ENCODE measurements at places on chromosomes 4 and X.
A peak's percentile ranks its signal among the peaks of the same experiment; 100 is the strongest.

GRCh38 chr4:80852061-80852460 lies 178.4 kb upstream of the BMP3 start:
- no peak for DNase-seq

GRCh38 chr4:143346206-143346605 lies 9.5 kb downstream of the GAB1 start:
- DNase-seq, result no peak

- peak; percentile 34 for DNase-seq
These were observed 543 bp downstream of the ELF2 start for GRCh38 chr4:139176302-139177048.

DNA sequence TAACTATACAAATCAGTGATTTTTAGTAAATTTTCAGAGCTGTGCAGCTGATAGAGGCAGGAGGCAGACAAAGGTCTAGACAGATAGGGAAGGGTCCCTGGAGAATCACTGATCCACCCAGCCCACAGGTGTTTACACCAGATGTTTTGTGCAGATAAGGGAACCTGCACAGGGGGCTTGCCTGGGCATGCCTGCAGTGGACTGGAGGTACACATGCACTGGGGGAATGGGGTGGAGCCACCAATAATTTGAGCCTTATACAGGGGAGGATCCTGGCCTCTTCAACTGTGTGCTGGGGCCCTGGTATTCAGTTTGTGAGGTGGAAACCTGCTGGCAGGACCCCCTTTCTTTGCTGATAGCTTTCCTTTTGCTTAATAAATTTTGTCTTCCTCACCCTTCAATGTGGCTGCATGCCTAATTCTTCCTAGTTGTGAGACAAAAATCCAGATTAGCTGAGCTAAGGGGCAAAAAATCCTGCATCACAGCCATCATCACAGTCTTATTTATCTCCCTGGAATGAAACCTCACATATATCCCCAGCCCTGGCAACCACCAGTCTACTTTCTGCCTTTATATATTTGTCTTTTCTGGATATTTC lies 102.8 kb downstream of the KDM6A start:
- DNase-seq, result no peak

- no peak for DNase-seq
These were observed 114.7 kb downstream of the MXRA5 start for GRCh38 chrX:3231766-3232165.

DNA sequence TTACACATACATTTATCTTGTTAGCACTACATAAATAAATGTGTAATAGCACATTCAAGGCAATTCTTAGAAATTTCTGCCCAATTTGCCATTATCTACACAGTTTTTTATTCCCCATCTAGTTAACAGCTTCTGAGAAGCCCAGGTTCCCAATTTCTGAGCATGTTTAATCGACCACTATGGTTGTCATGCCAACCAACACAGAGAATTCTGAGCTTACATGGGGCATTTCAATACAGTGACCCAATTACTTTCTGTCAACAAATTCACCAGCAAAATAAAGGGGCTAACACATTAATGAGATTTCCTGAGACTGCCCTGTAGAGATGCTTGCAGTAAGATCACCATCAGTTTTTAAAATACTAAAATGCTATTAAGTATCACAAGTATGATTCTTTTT lies 22.0 kb downstream of the GPM6A start:
- no peak for DNase-seq

DNA sequence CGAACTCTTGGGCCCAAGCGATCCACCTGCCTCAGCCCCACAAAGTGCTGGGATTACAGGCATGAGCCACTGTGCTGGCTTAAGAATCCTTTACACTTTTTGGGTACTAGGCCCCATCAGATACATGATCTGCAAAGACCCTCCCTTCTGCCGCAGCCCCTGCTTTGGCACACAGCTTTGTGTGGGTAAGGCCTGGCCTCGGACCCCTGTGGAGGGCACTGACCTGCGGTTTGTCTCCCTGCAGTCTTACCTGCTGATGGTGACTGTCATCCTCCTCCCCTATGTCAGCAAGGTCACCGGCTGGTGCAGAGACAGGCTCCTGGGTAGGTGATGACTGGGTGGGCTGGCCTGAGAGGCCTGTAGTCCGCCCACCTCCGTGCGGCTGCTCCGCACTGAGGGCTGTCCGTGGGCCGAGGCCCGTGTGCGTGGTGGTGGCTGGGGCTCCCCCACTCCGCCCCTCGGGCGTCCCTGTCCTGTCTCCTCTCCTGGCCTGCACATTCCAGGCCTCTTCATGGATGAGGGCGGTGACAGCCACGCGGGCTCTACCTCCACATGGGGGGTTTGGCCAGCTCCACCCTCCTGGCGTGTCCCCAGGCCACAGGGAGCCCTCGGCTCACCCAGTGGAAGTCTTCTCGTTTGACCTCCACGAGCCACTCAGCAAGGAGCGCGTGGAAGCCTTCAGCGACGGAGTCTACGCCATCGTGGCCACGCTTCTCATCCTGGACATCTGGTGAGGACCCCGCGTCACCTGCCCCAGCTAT lies 18.0 kb downstream of the DGKQ start:
- no peak for DNase-seq

DNA sequence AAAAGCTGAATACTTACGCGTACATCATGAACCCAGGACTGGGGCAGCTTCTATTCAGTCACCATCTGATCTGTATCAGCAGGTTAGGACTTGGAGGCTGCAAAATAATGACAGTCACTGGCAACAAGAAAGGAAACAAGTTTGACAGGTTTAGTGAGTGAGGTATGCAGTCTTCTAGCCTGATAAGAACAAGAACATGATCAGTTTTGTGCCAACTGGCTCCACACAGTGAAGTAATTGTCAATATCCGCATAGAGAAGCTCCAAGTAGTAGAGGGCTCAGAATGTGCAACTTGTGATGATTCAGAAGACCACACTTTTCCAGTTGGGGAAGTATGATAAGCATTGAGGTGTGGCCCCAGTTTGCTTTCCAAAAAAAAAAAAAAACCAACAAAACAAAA lies at the start of gene TMPRSS11F:
TMPRSS11F (minus strand) TSS at position 77 of the 400 bp plus-strand sequence; CDS start at position 28, 49 bp downstream.
- DNase-seq, result no peak

- no peak for DNase-seq
These were observed 99.2 kb upstream of the DDIT4L start for GRCh38 chr4:100289530-100289888.

GRCh38 chrX:14927401-14927800 lies 54.2 kb downstream of the MOSPD2 start:
- DNase-seq, result no peak

DNA sequence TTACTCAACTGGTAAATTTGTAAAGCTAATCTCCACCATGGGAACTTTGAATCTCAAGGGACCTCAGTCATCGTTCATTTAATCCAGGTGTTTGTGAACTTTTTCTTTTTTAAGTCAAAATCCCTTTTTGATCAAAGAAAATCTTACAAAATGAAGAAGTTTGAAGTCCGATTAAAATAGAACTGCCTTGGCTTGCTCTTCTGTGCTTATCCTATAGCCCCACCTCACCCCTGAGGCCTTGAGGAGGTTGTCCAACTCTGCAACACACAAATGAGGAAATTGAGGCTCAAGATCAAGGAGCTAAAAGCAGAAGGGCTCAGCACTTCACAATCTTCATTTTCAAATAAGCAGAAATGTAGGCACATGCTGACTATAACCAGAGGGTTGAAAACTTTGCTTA lies 240.3 kb upstream of the SFRP2 start:
- DNase-seq, result no peak

DNA sequence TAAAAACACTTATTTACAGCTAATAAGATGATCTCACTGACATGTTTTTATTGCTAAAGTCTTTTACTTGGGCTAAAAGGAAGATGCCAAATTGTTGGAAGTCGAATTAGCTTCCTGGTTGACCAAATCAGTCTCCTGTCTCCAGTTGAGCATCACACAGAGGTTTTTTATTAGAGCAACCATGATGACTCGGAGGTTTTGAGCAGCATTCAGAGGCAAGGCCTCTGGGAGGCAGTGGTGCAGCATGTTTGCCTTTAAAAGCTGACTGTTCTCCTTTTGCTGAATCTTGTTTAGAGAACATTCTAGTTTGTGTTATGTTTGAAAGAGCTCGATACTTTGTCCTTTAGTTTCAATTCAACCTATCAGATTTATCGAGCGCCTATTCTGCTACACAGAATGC lies 2.1 kb downstream of the UCHL1 start:
- peak; percentile 15 for DNase-seq

DNA sequence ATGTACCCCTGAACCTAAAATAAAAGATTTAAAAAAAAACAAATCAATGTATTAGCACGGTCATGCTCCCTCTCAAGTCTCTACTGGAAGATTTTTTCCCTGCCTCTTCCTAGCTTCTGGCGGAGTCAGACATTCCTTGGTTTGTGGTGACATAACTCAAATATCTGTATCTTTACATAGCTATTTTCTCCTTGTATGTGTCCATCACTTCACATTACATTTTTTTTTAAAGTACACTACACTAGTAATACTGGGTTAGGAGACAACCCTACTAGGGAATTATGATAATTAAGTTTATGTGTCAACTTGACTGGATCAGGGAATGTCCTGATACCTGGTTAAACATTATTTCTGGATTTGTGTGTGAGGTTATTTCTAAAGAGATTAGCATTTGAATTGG lies 1197.9 kb downstream of the TECRL start:
- no peak for DNase-seq

GRCh38 chrX:8971116-8971515 lies 62.8 kb downstream of the FAM9B start:
- peak; percentile 33 for DNase-seq

- DNase-seq, result no peak
These were observed 249.2 kb downstream of the MID1IP1 start for GRCh38 chrX:39050427-39050826.

GRCh38 chrX:153491918-153492317 lies 2.9 kb upstream of the BGN start:
- no peak for DNase-seq

- no peak for DNase-seq
These were observed 11.3 kb upstream of the KIAA0232 start for GRCh38 chr4:6771229-6771671.

GRCh38 chr4:177251237-177251636 lies 58.4 kb upstream of the NEIL3 start:
- DNase-seq, result no peak

DNA sequence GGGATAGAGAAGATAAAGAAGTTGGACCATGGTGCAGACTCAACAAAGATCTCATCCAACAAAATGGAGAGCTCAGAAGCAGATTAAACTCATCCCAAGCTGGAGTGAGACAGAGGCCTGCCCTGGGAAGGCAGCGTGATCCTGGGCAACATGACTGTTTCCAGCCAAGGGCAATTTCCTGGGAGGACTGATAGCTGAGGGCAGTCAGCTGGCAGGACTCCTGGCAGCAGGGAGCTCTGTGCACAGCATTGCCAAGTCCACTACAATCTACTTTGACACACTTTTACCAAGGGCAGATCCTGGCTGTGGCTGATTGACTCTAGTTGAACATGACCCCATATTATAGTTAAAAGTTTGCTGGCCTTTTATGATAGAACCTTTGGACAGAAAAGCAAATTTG lies 357.3 kb upstream of the RASGEF1B start:
- DNase-seq, result no peak

GRCh38 chr4:102825261-102826091 lies 1.9 kb downstream of the UBE2D3 start:
- no peak for DNase-seq

- DNase-seq, result no peak
These were observed 146.7 kb upstream of the ZXDB start for GRCh38 chrX:57445076-57445475.

GRCh38 chr4:1516261-1516660 lies 110.0 kb upstream of the NKX1-1 start:
- no peak for DNase-seq

GRCh38 chrX:47112316-47112954 lies 32.1 kb downstream of the NDUFB11 start:
- no peak for DNase-seq

DNA sequence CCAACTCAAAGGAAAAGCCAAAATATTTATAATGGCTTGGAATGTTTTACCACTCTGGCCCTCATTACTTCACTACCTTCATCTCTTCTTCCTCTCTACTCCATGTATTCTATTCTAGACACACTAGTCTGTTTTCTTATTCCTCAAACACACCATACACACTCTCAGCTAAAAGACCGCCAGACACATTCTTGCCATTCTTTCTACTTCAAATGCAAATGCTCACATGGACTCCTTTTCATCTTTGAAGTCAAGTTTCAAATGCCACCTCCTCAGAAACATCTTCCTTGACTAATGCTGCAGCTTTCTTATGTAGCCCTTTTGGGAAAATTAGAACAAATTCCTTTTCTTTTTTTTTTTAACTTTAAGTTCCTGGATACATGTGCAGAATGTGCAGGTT lies 412.9 kb upstream of the FMR1 start:
- no peak for DNase-seq

DNA sequence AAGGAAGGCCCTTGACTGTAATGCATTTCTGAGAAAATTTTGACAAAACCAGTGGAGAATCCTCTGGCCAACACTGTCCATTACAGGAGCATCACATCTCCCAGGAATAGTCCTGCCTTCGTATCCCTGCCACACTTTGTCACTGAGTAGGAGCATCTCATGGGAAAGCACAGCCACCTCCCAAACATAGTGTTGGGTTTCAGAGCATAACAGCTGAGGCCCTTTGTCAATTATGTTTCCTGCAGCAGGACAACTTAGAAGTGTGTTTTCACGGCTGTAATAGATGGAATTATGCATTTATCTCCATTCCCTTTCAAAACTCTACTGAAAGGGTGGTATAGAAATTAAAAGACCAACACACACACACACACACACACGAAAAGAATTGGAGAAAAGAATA lies 91.1 kb upstream of the SMAD1 start:
- peak; percentile 19 for DNase-seq

DNA sequence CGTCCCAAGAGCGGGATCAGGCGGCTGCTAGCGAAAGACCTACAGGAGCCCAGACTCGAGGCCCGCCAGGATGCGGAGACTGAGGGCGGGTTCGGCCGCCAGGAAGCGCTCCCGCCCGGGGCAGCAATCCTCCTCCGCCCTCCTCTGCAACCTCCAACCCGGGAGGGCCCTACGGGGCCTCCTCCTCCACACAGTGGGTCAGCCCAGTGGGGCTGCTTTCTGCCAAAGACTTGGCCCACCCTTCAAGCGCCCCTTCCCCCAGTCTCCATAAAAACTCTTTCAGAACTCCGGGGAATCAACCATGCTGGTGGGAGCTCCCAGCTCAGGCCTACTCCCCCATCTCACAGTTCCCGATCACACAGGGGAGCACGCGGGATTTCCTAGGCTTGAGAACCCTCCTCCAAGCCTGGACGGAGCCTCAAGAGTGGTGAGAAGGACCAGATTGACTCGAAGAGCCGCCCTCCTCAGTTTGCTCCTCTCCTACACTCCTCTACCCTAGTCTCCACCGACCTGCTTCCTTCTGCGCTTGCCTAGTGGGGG lies 77.5 kb downstream of the RLIM start:
- DNase-seq, result peak; percentile 40

DNA sequence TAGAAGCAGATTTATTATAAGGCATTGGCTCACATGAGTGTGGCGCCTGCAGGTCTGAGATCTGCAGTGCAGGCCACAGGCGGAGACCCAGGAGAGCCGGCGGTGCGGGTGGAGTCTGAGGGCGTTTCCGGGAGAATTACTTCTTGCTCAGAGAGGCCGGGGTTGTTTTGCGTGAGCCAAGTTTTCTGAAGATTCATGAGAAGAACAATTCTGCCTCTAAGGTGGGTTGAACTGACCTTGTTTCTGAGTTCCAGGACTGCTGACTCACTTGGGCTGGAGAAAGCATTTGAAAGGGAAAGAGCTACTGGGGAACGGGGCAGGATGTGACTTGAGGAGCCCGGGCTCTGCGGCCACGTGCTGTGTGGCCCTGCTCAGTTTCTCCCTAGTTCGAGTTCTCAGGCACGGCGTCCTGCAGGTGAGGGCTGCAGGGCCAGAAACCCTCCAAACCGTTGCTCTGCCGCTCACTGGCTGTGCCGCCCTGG lies 36.7 kb upstream of the SORCS2 start:
- no peak for DNase-seq

Measured in NCI-H748 treated with DMSO at 0.1 percent for 48 hours (cell line).